ENCODE measurements at places on chromosomes 12 and 14.

DNA sequence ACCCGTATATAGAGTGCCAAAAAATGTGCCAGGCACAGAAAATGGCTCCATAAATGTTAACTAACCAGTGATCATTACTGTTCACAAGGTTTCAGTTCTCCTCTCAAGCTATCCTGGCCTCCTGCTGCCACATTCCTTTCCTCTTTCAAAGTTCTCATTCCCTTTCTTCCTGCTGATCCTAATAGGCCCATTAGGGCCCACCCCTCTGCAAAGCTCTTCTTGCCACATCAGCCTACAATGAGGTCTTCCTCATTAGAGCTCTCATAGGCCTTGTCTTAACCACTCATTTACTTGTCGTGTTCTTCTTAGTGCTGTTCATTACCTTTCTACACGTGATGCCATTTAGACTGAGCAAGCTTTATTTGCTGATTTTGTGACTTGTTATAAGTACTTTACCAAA, 40.5 kb downstream of the RPS29 start:
- DNase-seq = no peak

DNA sequence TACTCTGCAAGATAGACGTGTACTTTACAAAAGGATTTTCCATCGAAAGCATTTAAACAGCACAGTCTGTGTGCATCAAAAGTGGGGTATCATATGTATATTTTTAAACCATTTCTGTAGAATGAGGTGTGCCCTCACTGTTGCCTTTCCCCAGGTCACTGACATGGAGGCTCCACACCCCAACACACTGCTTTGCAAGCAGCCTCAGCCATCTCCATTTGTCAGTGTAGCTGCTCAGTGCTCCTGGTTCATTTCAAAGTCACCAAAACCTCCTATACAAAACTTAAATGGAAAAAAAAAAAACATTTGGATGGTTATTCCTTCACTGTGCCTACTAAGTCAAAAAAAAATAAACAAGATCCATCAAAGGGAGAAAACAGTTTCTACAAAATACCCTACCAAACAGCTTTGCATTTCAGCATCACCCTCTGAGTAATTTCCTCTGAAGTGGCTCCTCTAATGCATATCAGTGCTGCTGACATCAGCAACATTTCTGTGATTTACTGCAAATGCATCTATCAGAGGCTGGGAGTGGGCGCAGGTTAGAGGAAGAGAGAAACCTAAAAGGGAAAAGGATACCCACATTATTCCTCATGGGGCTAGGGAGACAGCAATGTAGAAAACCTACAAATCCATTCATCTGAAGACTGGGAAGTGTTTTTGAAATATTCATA, 46.0 kb downstream of the KCNK10 start:
- DNase-seq = no peak

GRCh38 chr12:105064564-105065178, 19.6 kb downstream of the ALDH1L2 start:
- DNase-seq = no peak

DNA sequence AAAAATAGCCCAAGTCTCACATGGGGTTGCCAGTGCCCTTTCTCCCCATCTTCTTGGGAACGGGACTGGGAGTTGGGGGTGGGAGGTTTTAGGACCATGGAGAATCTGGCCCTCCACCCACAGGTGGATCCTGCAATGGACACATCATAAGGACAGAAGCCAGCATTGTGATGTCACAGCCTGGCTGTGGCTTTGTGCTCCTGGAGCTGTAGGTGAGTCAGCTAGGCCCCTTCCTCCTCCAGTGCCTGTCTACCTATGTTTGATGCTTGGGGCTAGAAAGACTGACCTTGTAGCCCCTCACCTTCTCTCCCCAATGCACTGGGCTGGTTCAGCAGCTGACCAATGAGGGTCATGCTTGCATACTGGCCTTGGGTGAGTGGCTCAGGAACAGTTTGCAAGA, at the start of gene CCDC197:
TSS of gene CCDC197 (plus strand) at position 220 of the 400 bp plus-strand sequence. CDS start 831 bp downstream, outside the sequence.
- no peak for DNase-seq

DNA sequence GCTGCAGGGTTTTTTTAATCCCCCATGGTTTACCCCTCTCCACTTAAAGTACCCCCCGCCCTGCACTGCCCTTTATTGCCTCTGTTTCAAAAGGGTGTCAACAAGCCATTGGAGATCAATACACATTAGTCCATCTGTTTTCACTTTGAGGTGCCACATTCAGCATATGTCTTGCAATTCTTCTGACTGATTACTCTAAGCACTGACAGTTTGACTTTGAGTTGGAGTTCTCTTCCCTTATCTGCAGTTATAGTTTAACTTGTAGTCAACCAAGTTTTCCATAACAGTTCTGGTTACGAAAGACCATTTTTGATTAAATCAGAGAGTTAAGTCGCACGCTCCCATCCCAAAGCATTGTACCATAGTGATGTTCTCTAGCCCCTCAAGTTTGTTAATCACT, 260.8 kb upstream of the TBX3 start:
- DNase-seq = no peak

DNA sequence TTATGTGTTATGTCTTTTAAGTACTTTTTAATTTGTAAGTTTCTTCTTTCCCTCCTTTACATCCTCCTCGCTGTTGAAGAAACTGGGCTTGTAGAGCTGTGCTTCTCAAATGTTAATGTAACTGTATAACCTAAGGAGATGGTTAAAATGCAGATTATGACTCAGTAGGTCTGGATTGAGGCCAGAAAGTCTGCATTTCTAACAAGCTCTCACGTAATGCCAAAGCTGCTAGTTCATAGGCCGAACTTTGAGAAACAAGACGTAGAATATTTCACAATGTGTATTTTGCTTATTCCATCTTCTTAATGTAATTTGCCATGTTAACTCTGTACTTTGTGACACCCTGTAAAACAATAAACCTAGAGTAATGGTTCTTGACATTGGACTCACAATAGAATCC, 193.3 kb upstream of the SYT1 start:
- no peak for DNase-seq

DNA sequence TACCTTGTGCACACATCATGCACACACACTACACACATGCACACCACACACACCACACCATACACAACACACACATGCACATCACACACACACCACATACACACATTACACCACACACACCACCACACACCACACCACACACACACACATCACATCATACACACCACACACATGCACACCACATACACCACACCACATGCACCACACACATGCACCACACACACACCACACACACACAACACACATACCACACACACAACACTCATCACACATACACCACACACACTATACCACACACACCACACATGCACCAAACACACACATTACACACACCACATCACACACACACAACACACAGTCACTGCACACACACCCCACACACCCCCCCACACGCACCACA, 38.1 kb downstream of the SDR9C7 start:
- DNase-seq = no peak

DNA sequence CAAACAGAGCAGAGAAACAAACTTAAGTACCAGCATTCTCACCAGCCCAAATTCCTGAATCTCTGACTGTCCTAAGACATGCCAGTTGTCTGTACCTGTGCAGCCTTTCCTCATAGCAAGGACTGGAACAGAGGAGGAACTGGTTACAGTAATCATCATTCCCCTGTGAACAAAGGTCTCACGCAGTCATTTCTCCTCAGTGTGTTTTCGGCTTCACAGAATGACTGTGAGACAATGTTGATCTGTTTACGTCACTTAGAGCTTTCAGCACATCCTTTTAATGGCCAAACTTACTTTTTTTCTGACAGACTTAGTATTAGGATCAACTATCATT, 169.0 kb downstream of the FBXL14 start:
- DNase-seq = no peak

DNA sequence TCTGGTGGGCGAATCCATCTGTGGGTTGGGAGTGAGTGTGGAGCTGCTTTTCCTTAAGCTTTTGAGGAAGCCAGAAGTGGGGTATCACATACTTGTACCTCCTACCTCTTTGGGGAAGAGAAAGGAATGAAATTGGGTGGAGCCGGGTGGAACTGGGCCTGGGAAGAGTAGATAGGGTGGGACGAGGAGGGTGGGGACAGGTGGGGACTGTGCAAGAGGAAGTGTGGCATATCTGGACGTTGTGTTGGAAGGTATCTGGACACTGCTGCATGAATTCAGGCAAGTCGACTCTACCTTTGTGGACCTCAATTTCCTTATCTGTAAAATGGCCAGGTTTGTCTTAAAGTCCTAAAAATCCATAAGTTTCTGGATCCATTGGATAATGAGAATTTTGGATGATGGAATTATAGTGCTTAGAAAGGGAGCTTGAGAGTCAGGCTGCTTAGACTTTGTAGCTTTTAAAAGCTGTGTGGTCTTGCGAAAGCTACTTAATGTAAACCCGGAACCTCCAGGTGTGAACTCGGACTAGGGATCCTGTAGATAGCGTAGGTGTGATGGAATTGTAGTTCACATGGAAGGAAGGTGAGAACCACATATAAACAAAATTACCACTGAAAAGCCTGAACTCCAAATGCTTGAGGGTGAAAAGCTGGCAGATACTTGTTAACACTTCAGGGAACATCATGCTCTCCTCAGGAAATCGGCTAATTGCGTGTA, 2.1 kb downstream of the VRTN start:
- no peak for DNase-seq
